ENCODE measurements at places on chromosomes 12 and 14.

DNA sequence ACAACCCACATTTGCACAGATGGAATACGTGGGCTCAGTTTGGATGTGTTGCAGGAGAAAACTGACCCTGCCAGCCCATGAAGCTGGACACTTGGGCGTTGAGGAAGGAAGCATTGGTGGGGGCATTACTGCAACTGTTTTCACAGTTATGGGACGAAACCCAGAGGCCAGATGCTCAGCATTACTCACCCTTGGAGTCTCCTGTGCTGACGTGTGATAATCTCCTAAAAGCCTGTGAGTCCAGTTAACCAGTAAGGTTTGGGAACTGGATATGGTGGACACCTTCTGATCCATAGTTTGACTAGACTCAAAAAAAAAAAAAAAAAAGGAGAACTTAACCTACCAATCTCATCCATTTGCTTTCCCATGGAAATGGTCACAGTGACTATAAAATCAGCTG, 52.8 kb upstream of the EGLN3 start:
- DNase-seq: peak; percentile 2

- no peak for DNase-seq
Observed at GRCh38 chr12:64627771-64628170, 17.5 kb downstream of the RASSF3 start.

DNA sequence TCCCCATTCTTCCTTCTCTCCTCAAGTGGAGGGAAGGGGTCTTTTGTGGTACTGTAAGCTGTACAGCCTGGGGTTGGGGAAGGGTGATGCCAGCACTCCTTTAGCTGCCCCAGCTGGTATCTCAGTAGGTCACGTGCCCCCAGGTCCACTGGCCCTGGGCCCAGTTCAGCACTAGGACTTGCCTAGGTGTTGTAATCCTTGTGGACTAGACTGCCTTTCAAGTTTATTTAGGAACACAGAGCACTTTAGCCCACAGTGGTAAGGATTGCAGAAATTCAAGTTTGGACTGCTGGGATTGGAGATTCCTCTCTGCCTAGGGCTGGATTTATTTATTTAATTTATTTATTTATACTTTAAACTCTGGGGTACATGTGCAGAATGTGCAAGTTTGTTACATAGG, 569.6 kb downstream of the AACS start:
- DNase-seq: no peak

DNA sequence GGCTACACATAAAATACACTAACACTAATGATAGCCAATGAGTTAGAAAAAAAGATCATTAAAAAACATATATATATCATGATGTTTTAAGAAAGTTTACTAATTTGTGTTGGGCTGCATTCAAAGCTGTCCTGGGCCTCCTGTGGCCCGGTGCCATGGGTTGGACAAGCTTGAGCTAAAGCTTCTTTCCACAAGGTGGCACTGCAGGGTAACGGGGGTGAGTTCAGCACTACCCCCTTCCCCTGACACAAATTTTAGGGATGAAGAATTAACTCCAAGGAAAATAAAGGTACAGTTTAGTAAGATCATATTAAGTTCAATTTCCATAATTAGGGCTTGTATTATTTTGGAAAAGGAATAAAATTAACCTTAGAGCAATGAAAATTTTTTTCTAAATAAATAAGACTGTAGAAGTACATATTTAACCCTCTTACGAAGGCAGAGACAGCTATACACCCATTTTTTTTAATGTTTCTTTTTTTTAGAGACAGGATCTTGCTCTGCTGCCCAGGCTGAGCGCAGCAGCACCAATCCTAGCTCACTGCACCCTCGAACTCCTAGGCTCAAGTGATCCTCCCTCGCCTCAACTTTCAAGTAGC, 38.9 kb downstream of the PPP1R13B start:
- DNase-seq: peak; percentile 80

DNA sequence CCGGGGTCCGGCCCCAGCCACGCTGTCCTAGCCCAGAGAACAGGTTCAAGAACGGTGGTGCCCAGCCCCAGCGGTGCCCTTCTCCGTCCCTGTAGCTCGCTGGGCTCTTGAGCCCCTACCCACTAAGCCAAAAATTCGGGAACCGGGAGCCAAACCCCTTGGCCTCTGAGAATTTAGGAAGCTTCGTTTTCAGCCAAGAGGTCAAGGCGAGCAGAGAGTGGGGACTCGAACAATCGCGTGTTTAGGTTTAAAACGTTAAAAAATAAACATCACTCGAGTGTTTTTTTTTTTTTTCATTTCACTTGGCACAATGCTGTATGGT, 6.2 kb downstream of the SIX1 start:
- no peak for DNase-seq

- DNase-seq: no peak
Observed at GRCh38 chr12:32820376-32820931, 64.8 kb upstream of the YARS2 start.

Measured in inflammatory macrophage (primary cell).